ENCODE measurements at places on chromosomes 5 and 9.
A peak's percentile ranks its signal among the peaks of the same experiment; 100 is the strongest.

- no peak overlapping the region for H3K27ac ChIP-seq
- peak; percentile 19 for DNase-seq
- H3K4me3 ChIP-seq: no peak overlapping the region
Measured at GRCh38 chr9:100637787-100638186, 59.9 kb downstream of the CAVIN4 start.

- H3K27ac ChIP-seq: no peak overlapping the region
- DNase-seq: no peak
- peaks cover 8% of the 10 kb centered on the region for H3K4me1 ChIP-seq
Measured at GRCh38 chr9:99403371-99403770, 181.3 kb downstream of the SEC61B start.

DNA sequence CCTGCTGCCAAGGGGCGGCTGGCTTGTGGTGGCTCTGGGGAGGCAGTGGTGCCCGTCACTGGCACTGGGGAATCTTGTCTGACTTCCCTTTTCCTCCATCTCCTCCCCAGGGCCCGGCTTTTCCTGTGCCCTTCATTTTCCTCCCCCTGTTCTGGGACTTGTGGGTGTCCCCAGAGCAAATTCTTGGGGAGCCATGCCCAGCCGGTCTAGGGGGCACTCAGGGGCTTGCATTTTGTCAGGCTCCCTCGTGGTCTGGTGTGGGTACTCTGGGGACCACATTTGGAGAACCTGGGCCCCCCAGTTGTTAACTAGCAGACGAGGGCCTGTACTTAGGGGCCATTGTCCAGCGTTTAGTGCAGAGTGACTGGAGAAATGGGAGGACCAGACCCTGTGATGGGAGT is 105.2 kb upstream of the IER5L start:
- no peak overlapping the region for H3K27ac ChIP-seq
- peaks cover 18% of the 10 kb centered on the region for H3K4me1 ChIP-seq
- H3K4me3 ChIP-seq: no peak overlapping the region

GRCh38 chr5:89436464-89436863 is 553.5 kb upstream of the MEF2C start:
- peaks cover under 1% of the 10 kb centered on the region for H3K4me1 ChIP-seq
- H3K4me3 ChIP-seq: no peak overlapping the region
- no peak for DNase-seq

DNA sequence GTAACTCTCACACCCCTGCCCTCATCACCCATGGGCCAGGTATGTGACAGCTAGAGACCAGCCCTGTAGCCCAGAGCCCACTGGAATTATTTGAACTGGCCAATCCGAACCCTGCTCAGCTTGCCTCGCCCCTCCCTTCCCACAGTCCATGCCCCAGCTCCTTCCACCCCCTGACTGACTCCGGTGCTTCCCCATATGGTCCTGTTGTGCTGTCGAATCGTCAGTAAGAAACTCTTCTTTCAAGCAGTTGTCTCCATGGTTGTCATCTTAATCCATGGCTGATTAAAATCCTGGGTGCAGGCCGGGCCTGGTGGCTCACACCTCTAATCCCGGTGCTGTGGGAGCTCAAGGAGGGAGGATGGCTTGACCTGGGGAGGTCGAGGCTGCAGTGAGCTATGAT is 118.5 kb downstream of the COL23A1 start:
- H3K27me3 ChIP-seq: peaks cover 5% of the 10 kb centered on the region
- no peaks in the 10 kb centered on the region for H3K36me3 ChIP-seq
- no peak for DNase-seq
- no peak overlapping the region for H3K27ac ChIP-seq
- no peak overlapping the region for H3K4me3 ChIP-seq
- H3K4me1 ChIP-seq: peaks cover 28% of the 10 kb centered on the region

DNA sequence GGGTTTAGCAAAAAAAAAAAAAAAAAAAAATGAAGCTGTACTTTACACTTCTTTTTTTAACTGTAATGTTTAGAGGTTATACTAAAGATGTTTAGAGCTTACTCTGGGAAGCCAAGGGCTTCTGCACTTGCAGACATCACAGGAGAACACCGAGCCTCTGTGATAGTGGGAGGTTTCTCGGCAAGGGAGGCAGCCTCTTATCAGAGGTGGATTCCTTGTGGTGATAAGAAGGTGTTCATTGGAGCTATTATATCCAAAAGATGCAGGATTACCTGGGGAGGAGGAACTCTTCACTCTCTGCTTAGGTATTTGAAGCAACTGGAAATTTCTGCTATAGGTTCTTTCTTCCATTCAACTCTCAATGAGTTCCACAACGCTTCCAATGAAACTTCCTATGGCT is 171.2 kb upstream of the SLC12A2 start:
- no peak overlapping the region for H3K4me3 ChIP-seq
- peaks cover 7% of the 10 kb centered on the region for H3K4me1 ChIP-seq

- DNase-seq: no peak
- peaks cover 21% of the 10 kb centered on the region for H3K27me3 ChIP-seq
Measured at GRCh38 chr5:95617057-95617456, 2.8 kb upstream of the GPR150 start.

- H3K27me3 ChIP-seq: no peaks in the 10 kb centered on the region
- no peak for DNase-seq
- peak overlapping the region; percentile 8 for H3K4me3 ChIP-seq
- peaks cover 23% of the 10 kb centered on the region for H3K4me1 ChIP-seq
- H3K27ac ChIP-seq: no peak overlapping the region
Measured at GRCh38 chr5:117380316-117380715, 805.7 kb upstream of the SEMA6A start.

All from glutamatergic neuron (in vitro differentiated cells).